ENCODE measurements at places on chromosomes 2 and 18.

DNA sequence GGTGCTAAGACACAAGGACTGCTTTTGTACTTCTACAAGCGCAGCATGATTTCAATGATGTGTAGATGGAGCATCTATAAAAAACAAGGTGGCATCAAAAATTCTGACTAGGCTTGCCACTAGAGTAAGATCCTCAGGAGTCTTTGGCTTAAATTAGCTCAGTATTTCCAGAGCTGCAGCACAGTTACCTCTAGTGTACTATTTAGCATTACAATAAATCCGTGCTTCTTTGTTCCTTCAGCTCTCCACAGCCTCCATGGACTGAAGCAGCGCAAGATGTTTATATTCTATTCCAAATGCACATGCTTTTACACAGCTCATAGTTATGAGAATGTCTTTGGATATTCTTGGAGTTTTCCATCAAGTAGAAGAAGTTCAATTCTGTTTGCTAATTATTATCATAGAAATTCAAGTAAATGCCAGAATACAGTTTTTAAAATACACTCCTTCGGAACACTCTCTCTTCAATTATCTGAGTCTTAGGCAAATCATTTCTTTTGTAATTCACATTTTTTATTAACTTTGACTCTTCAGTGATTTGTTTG, 1133.0 kb upstream of the LRRTM1 start:
- no peak for DNase-seq

DNA sequence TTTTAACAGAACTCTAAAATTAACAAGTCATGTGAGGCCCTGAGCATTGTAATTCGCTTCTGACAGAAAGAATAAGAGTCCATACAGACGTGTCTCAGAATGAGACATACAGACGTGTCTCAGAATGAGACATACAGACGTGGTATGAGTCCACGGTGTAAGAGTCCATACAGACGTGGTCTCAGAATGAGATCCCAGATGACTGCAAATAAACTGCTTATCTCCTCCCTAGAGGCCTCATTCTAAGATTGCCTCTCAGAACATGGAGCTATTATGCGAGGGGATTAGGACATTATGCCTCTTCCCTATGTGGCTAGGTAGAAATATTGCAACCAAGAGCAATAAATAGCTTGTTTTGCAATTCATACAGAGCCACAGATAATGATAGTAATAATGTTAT, 63.9 kb downstream of the NEB start:
- DNase-seq: no peak

GRCh38 chr2:143355870-143356269, 226.7 kb downstream of the ARHGAP15 start:
- no peak for DNase-seq

GRCh38 chr2:144459286-144459685, 60.6 kb downstream of the ZEB2 start:
- no peak for DNase-seq

DNA sequence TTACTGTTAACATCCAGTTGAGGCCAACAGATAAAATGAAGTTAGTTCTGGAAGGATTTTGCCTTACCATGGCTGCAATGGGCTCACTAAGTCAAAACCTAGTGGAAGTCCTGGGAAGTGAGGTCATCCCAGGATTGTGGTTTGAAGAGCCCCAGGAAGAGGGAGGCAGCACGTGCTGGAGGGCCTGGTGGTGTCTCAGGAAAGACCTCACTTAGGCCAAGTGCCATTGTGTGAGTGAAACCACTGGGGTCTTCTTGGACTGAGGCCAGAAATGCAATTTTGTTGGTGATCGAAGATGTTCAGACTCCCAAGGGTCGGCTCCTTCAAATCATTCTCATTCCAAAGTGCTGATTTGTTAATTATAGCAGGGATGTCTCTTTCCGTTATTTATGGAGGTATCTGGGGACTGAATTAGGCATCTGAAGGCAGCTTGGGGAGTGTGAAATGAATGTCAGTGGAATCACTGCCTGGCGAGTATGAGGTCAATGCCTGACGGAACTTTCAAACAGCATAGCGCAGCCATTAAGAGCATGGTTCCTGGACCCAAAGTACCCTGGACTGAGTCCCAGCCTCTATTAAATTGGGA, 60.0 kb downstream of the IL1R2 start:
- no peak for DNase-seq

DNA sequence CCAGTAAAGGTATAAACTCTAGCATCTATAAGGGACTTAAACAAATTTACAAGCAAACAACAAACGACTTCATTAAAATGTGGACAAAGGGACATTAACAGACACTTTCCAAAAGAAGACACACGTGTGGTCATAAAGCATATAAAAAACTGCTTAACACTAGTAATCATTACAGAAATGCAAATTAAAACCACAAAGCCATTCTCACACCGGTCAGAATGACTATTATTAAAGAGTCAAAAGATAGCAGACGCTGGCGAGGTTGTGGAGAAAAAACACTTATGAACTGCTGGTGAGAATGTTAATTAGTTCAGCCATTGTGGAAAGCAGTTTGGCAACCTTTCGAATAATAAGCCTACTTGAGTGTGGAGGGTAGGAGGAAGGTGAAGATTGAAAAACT, 217.1 kb upstream of the DLGAP1 start:
- no peak for DNase-seq

- DNase-seq: no peak
Measured at GRCh38 chr2:215755641-215756345, 257.6 kb downstream of the MREG start.

- peak; percentile 37 for DNase-seq
Measured at GRCh38 chr2:143807192-143807591, 678.0 kb downstream of the ARHGAP15 start.

DNA sequence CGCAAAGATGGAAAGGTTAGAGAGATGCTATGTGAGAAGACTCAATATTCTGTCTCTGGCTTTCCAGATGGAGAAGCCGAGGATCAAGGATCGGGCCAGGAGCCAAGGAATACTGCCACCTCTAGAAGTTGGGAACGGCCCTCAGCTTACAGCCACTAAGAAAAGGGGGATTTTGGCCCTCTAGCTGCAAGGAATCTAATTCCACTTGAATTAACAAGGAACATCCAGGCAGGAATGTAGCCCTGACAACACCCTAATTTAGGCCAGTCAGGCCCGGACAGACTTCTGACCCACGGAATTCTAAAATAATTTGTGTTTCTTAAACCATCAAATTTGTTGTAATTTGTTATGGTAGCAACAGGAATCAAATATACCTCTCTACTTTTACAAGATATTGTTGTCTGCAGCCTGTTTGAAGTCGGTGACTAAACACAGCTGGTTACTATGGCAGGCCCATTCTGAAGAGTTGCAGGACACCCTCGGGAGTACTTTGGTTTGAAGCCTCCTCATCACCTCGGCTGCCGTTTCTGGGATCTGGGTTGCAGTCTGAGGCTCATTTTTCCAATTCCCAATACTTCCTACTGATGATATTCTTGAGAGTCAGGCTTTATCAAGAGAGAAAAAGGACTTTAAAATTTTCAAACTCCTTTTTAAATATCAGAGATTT, 1131.2 kb downstream of the TSN start:
- no peak for DNase-seq

DNA sequence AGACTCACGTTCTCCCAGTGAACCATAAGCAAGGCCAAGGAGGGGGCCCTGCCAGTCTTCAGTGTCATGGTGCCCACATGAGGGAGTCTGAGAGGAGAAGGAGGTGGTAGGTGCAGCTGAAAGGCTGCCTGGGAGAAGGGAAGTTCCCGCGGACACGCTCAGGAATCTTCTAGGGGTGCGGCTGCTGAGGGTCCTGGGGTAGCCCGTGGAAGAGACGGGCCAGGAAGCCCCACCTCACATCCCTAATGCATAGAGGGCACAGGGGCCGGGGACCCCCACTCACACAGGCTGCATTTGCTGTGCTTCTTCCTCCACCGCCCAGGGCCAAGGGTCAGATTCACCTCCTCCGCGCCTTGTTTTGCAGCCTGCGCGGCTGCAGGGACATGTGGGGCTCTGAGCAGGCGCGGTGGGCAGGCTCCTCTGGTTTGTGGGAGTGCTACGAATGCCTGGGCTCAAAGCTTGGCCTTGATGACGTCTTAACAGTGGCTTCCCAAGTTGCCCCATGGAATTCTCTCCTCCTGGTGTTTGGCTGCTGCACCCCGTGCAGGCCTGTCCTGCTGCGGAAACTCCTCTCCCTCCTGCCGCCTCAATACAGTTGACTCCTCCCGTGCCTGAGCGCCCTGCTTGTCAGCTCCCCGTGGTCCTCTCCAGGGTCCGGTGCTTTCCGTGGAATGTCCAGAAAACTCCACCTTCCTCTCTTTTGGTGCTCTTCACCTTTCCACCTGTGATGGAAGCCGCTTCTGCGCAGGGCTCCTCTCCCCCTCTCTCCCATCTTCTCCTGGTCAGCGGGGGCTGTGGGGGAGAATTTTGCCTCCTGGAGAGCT, 95.7 kb downstream of the VAPA start:
- no peak for DNase-seq
